ENCODE measurements at places on chromosomes 3 and 15.

DNA sequence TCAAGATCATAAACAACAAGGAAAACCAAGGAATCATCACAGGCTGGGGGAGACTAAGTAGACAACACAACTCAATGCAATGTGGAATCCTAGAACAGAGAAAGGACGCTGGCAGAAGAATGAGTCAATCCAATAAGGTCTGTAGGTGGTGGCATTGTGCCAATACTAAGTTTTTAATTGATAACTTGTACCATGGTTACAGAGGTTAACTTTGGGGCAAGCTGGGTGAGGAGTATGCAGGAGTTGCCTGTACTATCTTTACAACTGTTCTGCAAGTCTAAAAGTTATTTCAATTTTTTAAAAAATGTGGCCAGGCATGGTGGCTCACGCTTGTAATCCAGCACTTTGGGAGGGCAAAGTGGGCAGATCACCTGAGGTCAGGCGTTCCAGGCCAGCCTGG is 46.2 kb downstream of the RORA start:
- no peak for DNase-seq

- DNase-seq = no peak
Observed at GRCh38 chr3:147007736-147008245, 398.6 kb downstream of the ZIC4 start.

- no peak for DNase-seq
Observed at GRCh38 chr3:12442654-12443501, 41.4 kb upstream of the TSEN2 start.

- no peak for DNase-seq
Observed at GRCh38 chr3:45322616-45323015, 65.8 kb upstream of the LARS2 start.

- no peak for DNase-seq
Observed at GRCh38 chr3:52798376-52798977, 3.9 kb downstream of the ITIH3 start.

GRCh38 chr3:73423116-73423515 is 201.6 kb downstream of the PDZRN3 start:
- no peak for DNase-seq

DNA sequence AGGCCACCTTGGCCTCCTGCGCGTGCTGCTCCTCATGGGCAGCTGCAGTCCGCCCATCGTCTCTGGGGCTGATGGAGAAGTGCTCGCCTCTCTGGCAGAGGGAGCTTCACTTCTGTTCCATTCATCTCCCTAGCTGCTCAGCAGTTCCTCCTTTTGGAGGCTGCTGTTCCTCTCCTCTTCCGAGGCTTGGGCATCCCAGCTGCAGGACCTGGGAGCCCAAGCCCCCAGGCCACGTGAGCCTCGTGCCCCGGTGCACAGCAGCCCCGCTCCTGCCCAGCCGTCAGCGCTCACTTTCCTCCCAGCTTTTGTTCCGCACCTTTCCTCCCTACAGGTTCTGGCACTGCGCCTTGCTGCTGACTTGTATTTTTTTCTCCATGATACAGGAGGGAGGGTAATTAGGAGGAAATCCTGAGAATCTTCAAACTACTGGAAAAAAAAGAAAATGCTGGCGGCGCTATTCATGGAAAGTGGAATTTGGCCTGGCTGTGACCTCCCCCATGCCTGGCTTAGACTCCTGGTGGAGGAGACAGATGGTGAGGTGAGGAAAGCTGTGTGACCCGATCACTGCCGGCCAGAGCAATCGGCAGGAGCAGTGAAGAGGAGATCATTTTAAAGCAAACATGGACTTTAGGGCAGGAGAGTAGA is 210.1 kb downstream of the CHST2 start:
- DNase-seq = no peak

- DNase-seq = no peak
Observed at GRCh38 chr3:179731544-179731943, 78.7 kb downstream of the USP13 start.

GRCh38 chr3:14486460-14486859 is 53.7 kb downstream of the GRIP2 start:
- no peak for DNase-seq

- no peak for DNase-seq
Observed at GRCh38 chr3:129683201-129683600, 76.7 kb upstream of the PLXND1 start.

- no peak for DNase-seq
Observed at GRCh38 chr3:186643493-186643892, 3.3 kb downstream of the FETUB start.

GRCh38 chr3:355622-356021 is 159.1 kb downstream of the CHL1 start:
- no peak for DNase-seq

DNA sequence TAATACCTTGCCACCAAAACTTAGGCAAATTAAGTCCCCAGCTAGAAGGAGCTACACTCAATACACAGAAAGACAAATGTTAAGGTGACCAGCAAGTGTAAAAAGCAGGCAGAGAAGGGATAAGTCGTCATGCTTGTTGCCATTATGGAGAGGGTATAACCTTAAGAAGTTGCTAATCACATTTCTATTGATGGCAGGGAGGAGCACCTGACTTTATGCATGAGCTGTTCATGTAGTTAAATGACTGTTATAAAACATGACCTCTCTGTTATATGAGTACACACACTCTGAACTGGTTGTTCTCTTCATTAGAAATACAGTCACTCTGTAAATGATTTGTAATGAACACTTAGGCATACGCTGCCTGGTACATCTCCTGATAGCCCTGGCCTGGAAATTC is 6.6 kb upstream of the CCNL1 start:
- DNase-seq = no peak

GRCh38 chr3:39260318-39260717 is 19.5 kb downstream of the CX3CR1 start:
- DNase-seq = no peak

- DNase-seq = no peak
Observed at GRCh38 chr3:197289726-197290125, 8.7 kb downstream of the DLG1 start.

- no peak for DNase-seq
Observed at GRCh38 chr15:74994236-74994635, 1.1 kb upstream of the SCAMP5 start.

DNA sequence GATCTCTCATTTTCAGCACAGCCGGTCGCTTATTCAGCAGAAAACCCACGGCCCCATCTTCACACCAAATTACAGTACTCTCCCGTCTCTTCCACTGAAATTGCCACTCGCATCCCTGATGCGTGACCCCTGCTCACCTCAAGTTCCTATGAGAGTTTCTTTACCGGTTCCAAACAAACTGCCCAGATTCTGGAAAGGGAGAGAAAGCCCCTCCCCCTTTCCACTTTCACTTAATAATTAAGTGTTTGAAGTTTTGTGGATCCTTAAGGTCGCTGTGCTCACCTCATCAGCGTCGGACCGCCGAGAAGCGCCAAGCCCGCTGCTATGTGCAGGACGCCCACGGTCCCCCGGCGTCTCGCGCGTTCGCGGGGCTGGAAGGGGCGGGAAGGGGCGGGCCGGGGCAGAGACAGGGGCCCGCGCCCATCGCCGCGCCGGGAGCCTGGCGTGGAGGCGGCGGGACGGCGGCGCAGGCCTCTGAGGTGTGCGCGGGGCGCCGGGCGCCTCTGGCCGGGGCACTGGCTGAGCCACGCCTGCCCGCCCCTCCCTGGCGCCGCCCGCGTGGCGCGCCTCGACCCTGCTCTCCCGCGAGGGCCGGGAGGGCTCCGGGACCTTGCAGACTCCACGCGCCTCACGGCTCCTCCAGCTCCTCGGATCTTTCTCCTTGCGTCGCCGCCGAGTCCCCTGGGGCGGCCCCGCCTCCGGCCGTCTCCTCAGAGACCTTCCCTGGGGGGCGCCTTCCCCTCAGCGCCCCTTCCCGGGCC is at the start of gene GPR156:
GPR156 (minus strand) TSS at position 476 of the 761 bp plus-strand sequence. CDS start 41,124 bp downstream, outside the sequence.
- no peak for DNase-seq

DNA sequence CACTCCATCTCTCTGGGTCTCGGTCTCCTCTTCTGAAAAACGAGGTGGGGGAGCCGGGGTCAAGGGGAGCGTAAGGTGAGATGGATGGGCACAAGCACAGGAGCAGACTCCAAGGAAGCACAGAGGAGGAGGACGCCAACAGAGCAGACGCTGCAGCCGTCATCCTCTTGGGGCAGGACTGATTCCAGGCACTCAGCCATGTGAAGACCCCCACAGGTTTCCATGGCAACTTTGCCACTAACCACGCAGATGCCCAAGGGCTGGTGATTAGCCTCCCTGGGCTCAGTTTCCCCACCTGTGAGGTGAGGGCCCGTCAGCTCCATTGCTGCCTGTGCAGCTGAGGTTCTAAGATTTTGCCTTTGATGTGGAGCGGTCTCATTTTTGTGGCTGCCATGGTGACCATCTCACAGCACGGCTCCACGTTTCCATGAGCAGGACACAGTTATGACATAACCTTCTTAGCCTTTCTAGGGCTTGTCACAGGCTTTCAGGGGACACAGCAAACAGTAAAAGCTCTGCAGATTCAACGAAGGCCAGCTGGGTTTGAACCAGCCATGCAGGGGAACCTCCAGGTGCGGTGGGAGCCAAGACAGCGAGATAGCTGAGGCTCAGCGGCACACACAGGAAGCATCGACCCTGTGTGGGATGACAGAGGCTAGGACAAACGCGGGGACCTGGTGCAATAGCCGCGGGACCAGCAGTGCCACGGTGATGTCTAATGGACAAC is 170.3 kb downstream of the NUP210 start:
- no peak for DNase-seq

DNA sequence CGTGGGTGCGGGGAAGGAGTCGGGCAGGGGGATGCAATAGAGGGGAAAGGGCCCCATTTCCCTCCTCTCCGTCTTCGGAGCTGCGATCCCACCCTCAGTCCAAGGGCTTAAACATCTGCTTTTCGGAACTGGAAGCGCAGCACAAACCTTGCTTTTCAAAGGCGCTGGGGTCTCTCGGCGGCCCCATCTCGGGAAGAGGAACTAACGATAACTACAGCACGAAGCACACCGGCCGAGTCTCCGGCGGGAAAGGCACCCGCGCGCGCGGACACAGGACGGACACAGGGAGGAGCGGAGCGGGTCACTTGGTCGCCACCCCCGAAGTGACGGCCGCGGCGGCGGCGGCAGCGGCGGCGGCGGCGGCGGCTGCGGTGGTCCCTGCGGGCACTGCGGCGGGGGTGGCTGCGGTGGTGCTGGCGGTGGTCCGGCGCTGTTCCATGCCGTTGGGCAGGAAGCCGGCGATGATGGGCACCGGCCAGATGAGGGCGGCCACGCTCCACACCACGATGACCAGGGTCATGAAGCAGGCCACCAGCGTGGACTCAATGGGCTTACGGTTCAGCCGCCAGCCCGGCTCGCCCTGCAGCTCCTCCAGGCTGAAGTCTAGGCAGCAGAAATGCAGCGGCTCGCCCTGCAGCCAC is 1.1 kb downstream of the TMEM158 start:
- no peak for DNase-seq

DNA sequence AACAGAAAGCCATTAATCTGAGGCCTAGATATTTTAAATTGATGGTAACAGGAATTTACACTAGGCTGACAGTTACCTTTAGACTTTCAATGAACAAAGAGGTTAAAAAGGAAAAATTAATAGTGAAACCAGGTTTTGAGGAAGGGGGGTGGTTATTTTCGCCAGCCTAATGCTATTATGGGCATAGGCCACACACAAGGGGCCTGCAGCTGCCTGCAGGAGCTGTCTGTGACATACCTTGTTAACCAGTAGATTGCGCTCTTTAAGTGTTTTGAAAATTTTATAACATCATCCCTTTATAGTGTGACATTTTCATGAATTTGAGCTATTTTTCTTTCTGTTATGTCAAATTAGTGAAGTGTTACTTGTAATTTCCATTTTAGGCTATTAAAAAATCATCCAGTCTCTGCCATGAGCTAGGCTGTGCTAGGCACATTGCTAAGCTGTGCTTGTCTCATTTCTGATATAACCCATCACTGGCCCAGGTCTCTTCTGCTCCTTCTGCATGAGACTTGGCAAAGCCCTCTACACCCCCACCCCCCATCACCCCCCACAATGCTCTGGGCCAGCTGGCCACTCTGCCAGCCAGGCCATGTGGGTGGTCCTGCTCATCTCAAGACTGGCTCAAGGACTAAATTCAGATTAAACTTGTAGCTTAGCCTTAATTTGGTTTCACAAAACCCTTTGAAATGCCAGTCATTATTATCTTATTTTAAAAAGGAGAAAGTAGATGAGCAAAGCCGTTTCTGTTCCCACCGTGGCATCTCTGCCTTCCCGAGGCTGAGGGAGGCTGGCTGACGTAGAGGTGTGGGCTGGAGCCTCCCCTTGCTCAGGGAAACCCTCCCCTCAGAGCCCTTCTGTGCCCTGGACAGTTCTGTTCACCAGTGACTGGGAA is 48.4 kb upstream of the SEC22A start:
- DNase-seq = no peak
